Stimulated activated CD4-positive, alpha-beta T cell treated with anti-CD3 and anti-CD28 coated beads, Interleukin-4, amount 100 ng/mL, for 4 hours (primary cell): ENCODE measurements at places on chromosomes 6 and 20.

GRCh38 chr6:66096679-66097078 lies 389.7 kb upstream of the EYS start:
- DNase-seq: no peak

- DNase-seq: no peak
These were observed 22.5 kb downstream of the CUL9 start for GRCh38 chr6:43204271-43205105.

GRCh38 chr6:159595173-159595572 lies 97.9 kb downstream of the SOD2 start:
- DNase-seq: no peak

- no peak for DNase-seq
These were observed 206.4 kb downstream of the SYNDIG1 start for GRCh38 chr20:24675651-24676352.

DNA sequence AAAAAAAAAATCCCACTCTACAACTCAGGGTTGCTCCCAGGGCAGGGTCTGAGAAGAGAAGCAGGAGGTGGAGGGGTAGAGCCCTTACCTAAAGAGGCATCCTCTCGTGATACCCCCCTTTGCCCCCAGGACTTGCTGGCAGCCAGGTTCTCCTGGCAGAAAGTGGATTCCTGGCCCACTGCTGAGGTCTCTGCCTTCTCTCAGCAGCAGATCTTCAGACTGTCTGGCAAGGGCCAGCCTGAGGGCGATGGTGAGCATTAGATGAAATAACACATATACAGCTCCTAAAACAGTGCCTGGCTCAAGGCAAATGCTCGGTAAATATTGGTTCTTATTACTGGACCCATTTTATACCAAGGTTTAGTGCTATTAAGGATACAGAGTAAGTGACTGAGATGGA lies 4.8 kb upstream of the GLP1R start:
- DNase-seq: no peak

DNA sequence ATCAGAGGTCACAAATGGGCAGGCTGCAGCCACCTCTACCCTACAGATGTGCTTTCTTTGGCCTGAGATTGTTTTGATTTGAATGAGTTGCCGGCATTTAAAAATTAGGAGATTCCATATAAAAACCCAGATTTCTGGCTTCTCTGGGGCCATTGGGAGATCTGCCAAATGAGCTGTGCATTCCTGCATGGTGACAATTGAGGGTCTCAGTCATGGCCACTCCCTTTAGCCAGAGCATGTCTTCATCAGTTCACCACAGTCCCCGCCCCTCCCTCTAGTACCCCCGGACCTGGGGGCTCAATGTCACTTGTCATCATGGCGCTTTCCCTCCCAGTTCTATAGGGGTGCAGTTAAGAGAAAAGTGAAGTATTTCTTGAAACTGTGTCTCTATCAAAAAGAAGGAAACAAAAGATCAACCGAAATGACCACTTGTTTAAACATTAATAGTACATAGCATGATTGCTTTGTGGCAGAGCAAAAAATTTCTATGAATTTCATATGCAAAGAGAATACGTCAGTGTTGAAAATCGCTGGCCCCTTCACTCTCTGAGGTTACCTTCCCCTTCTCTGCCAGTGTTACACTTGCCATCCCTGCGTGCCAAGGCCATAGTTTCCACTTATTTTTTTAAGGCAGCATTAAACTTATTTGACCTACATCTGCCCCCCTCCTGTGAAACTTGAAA lies 21.1 kb downstream of the EYA2 start:
- DNase-seq: no peak

- no peak for DNase-seq
These were observed 28.6 kb downstream of the KIF25 start for GRCh38 chr6:168025831-168026710.

GRCh38 chr6:15522026-15522425 lies 140.8 kb downstream of the DTNBP1 start:
- no peak for DNase-seq

GRCh38 chr6:91407706-91408105 lies 820.8 kb upstream of the MAP3K7 start:
- DNase-seq: no peak

DNA sequence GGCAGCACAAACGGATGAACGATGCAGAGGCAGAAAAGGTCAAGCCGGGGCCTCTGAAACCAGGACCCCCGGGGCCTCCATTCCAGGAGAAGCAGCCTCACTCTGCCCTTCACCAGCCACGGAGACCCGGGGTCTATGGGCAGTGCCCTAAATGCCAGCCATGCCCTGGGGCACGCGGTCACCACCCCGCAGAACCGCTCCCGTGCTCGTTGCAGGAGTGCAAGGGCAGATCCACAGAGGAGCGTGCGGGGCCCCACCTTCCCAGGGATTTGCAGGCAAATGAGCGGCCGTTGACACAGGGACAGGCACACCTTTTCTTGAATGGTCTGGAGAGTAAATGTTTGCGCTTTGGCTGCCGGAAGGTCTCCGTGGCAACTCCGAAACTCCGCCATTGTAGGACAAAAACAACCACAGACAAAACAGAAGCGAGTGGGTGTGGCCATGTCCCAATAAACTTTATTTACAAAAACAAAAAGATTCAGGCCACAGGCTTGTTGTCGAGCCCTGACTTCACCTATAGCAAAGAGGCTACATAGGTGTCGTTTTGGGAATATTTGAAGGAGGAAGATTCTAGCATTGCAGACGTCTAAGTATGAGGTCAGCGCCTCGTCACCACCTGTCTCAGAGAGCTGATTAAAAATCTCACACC lies 163.3 kb downstream of the TAF4 start:
- DNase-seq: no peak

DNA sequence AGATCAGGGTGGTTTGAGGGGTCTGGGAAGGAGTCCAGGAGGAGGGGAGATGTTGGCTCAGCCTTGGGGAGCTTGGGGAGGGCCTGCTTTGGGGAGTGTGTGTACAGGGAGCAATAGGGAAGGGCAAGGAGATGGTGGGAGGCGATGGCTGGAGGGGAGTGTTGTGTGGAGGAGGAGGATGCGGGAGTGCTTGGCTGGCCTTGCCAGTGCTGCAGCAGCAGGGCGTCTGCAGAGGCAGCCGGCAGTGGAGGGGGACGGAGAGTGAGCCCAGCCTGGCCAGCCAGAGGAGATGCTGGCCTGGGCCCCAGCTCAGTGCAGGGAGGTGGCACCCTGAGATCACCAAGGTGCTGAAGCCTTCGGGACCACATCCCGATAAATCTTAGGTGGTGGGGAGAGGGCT lies 3.9 kb downstream of the IP6K3 start:
- no peak for DNase-seq

DNA sequence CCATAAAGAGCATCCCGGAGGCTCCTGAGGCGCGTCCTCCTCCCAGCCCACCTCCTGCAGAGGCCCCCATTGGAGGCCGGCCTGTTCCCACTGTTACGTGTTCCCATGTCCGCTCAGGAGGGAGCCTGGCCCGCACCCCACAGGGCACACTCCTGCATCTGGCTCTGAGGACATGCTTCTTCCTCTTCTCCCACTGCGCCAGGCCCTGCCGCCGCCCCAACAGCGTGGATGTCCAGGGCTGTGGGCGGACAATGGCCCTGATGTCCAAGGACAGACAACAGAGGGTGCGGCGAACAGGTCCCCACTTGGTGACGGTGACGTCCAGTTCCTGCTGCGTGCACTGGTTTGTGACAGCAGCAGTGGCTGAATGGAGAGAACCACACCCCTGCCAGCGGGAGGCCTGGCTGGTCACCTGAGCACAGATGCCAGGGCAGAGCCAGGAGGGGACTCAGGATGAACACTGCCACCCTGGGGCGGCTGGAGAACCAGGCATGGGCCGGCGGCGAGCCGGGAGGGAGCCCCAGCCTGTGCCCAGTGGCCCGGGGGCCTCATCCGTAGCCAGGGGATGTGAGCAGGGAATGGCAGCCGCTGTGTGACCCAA lies 26.6 kb downstream of the FRMD1 start:
- DNase-seq: no peak

DNA sequence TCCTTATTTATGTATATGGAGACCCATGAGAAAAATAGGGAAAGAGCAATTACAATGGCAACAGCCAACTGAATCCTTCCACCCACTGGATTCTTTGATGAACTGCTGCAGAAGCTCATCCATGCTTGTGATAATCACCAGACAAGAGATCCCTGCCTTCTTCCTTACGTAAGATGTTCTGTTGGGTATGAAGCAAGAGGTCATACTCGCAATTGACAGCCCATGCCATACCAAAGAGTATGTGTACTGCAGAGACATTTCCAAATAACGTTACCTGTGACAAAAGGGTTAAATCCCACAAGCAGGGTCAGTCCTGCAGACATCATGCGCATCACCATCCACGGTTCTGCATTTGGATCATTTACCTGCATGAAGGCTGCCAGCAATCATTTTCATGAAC lies 27.8 kb downstream of the ELOVL5 start:
- DNase-seq: no peak

GRCh38 chr6:11393713-11394627 lies 143.6 kb upstream of the TMEM170B start:
- no peak for DNase-seq

- DNase-seq: no peak
These were observed 2.8 kb upstream of the CDH22 start for GRCh38 chr20:46311039-46311650.

DNA sequence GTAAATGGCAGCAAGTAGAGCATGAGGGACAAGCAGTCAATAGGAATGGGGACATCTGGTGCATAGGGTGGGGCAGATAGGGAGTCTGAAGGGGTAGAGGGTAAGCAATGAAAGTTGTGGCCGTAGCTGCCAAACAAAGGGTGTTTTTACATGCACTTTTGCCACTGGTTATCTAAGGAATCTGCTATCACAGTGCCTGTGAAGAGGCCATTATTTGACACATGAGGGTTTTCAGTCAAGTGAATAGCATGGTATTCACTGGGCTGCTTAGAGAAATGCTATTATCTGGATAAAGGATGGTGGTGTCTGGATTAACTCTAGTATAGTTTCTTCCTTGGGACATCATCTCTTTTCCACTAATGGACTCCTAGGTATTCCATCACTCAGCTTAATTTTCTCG lies 118.2 kb downstream of the CARMIL1 start:
- no peak for DNase-seq

DNA sequence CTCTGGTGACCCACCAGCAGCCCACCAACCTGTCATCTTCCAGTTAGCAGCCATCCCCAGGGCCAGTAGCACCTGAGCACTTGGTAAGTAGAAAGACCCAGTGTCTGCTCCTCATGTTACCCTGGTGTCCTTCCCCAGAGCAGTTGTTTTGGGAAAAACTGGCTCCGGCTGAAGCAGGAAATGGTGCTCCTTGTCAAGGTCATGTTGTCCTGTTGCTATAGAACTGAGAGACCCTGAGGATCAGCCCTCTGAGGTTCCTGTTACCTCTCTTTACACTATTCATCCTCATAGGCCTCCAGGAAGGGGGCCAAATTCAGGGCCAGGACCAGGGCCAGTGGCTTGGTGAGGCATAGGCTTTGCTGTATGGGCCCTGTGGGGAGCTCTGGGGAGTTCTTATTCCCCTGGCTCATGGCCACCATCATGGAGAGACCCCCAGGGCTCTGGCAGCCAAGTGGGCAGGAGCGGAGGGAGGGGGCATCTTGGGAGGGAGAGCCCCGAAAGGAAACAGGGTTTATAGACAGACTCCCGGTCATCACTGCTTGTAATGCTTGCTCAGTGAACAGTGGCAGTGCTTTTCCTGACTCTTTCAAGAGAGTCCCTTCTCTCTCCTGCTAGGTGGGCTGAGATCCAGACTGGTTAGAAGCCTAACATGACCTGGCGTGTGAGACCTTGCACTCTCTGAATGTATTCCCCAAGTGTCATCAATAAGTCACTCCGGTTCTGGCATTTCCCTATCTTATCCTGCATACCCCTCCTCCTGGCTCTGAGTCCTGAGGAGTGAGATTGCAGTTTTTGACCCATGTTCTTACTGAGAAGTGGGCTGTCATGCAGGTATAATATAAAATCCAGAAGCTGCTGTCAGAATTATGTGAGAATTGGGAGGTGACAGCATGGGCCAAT lies 50.7 kb downstream of the PPARD start:
- DNase-seq: no peak

DNA sequence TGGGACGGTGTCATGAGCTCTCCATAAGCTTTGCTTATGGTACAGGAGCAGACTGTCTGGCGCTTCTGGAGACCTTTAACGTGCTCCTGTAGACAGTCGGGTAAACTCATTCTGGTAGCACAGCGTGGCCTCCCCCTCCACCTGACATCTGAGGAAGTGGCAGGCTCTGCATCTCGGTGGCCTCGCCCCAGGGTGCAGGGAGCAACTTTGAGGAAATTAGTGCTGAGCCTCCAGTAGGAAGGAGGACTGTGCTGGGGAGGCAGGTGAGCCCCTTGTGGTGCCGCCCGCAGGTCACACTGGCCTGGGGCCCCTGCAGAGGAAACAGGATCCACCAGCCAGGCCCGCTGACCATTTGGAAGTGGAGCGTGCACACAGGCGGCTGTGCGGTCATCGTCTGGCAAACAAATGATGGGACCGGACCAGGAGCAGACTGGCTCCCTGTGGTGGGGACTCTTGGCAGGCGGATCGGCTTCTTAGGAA lies 57.9 kb downstream of the SYNJ2 start:
- DNase-seq: no peak

GRCh38 chr6:130134582-130134981 lies 88.2 kb downstream of the SAMD3 start:
- no peak for DNase-seq

DNA sequence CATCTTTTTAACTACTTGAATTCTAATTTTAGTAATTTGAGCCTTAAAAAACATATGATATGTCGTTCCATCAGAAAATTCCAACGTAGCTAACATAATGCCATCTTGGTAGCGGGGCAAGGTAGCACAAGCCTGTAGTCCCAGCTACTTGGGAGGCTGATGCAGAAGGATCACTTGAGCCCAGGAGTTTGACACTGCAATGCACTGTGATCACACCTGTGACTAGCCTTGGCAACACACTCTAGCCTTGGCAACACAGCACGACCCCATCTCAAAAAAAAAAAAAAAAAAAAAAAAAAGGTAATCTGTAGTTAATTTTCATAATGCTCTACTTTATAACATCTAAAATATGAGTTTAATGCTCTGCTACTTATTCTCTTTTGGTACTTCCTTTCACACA lies 6.7 kb downstream of the BCLAF1 start:
- no peak for DNase-seq

DNA sequence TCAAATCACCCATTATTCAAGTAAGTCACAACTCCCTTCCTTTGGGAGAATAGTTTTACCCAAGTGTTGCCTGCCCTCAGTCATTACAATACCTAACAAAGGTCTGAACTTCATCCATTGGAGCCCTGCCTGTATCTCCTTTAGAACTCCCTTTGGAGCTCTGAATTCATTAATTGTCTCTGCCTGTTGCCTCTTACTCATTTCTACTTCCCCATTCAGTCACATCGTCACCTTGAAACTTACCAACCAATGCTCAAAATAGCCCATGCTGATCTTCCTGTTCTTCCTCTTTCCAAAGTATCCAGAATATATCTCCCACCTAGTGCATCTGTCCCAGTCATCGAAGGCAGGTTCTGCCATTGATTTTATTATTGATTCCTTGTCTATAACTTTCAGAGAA lies 120.7 kb upstream of the ADGRF1 start:
- DNase-seq: no peak

DNA sequence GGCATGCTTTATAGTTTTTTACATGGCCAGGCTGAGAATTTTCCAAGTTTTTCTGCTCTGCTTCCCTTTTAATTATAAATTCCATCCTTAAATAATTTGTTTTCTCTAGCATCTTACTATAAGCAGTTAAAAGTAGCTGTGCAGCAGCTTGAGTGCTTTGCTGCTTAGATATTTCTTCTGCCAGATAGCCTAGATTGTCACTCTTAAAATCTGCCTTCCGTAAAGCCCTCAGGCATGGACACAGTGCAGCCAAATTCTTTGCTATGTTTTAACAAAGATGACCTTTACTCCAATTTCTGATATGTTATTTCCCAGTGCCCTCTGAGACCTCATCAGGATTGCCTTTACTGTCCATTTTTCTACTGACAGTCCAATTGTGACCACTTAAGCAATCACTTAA lies 92.6 kb upstream of the SGK1 start:
- no peak for DNase-seq

- no peak for DNase-seq
These were observed 104.9 kb downstream of the GJA10 start for GRCh38 chr6:89999154-89999553.
